Activated CD4-positive, alpha-beta T cell treated with anti-CD3 and anti-CD28 coated beads, Interleukin-2, amount 10 ng/mL, durations not matched to agents 24 days and 14 days (primary cell): ENCODE measurements at places on chromosomes 12 and 14.

DNA sequence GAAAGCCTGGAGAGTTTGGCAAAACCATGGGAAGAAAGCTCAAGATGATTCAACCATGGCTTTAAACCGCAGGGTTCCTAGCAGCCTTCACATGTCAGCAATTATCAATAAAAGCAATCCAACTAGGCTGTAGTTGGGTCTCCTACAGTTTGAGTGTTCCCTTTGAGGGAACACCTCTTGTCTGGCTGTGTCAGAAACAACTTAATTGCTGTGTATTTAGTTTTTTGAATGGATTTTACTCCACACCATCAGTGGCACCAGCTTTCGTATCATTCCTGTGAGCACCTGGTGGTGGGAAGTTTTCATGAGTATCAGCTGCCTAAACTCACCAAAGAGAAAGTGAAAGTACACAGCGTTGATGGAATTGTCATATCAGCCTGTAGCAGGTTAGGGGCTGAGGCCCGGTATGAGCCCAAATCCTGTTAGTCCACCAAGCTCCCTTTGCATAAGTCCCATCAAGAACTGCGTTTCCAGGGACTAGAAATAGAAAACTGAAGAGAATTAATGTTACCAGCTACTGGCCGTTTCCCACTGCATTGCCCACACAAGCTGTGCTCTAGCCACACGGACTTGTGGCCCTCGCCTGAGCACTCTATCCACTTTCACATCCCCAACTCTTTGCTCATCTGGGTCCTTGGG is 10.9 kb upstream of the IL26 start:
- no peaks in the 10 kb centered on the region for H3K27me3 ChIP-seq
- H3K36me3 ChIP-seq, result peaks cover 15% of the 10 kb centered on the region
- peak; percentile 83 for DNase-seq
- H3K4me1 ChIP-seq, result peaks cover 74% of the 10 kb centered on the region

DNA sequence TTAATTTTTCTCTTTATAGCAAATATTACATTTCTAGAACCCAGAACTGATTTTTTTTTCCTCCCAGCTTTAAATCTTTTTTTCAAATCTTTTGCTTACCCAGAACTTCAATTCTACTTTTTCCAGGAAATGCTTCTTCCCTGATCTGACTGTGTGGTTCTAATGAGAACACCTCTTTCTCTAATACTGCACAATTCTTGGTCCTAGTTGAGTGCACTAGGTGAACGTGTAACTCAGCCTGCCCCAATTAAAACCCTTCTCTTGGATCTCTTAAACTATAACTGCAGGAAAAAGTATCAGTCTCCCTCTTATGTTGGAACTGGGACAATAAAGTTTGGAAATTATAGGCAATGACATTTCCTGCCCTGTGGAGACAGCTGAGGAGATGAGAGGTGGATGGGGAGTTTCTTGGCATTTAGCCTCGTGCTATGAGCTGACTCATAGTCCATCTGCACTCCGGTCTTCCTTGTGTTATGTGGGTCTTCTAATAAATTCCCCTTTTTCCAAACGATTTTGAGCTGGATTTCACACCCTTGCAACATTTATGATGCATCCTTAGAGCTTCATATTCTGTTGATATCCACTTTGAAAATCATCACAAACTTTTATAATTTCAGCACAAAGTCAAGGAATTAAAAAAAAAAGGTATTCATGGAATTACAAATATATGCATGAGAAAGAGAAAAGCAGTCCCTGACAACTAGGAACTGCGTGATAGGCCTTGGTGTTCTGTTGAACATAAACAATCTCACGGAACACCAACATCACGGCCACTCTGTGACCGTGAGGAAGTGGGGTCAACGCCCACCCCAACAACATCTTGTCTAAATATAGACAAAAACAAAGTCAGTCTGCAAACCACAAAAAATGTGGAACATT is 52.4 kb downstream of the BRMS1L start:
- H3K4me3 ChIP-seq, result no peak overlapping the region
- H3K4me1 ChIP-seq, result peaks cover 5% of the 10 kb centered on the region
- no peaks in the 10 kb centered on the region for H3K36me3 ChIP-seq

DNA sequence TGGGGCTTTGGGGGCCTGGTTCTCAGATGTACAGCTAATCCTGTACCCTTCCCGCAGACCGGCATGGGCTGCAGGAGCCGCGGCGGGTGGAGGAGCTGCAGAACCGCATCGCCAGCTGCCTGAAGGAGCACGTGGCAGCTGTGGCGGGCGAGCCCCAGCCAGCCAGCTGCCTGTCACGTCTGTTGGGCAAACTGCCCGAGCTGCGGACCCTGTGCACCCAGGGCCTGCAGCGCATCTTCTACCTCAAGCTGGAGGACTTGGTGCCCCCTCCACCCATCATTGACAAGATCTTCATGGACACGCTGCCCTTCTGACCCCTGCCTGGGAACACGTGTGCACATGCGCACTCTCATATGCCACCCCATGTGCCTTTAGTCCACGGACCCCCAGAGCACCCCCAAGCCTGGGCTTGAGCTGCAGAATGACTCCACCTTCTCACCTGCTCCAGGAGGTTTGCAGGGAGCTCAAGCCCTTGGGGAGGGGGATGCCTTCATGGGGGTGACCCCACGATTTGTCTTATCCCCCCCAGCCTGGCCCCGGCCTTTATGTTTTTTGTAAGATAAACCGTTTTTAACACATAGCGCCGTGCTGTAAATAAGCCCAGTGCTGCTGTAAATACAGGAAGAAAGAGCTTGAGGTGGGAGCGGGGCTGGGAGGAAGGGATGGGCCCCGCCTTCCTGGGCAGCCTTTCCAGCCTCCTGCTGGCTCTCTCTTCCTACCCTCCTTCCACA is 7.6 kb downstream of the NR4A1 start:
- no peak for DNase-seq
- no peaks in the 10 kb centered on the region for H3K27me3 ChIP-seq
- H3K36me3 ChIP-seq, result peaks cover 41% of the 10 kb centered on the region

DNA sequence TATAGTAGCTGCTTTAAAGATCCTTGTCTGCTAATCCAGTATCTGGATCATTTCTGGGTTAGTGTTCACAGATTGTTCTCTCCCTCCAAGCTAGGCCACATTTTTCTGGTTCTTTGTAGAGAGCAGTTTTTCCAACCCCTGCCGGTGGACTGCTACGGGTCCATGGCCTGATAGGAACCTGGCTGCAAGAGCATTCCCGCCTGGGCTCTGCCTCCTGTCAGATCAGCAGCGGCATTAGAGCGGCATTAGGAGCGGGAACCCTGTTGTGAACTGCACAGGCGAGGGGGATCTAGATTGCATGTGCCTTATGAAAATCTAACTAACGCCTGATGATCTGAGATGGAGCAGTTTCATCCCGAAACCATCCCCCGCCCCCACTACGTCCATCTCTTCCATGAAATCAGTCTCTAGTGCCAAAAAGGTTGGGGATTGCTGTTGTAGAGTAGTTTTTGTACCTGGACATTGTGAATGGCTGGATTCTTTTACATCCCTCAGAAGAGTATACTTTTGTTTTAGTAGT is 50.4 kb downstream of the MYRFL start:
- peaks cover 19% of the 10 kb centered on the region for H3K27me3 ChIP-seq
- H3K4me1 ChIP-seq, result peaks cover 5% of the 10 kb centered on the region
- H3K36me3 ChIP-seq, result no peaks in the 10 kb centered on the region
- no peak overlapping the region for H3K4me3 ChIP-seq
- DNase-seq, result no peak

DNA sequence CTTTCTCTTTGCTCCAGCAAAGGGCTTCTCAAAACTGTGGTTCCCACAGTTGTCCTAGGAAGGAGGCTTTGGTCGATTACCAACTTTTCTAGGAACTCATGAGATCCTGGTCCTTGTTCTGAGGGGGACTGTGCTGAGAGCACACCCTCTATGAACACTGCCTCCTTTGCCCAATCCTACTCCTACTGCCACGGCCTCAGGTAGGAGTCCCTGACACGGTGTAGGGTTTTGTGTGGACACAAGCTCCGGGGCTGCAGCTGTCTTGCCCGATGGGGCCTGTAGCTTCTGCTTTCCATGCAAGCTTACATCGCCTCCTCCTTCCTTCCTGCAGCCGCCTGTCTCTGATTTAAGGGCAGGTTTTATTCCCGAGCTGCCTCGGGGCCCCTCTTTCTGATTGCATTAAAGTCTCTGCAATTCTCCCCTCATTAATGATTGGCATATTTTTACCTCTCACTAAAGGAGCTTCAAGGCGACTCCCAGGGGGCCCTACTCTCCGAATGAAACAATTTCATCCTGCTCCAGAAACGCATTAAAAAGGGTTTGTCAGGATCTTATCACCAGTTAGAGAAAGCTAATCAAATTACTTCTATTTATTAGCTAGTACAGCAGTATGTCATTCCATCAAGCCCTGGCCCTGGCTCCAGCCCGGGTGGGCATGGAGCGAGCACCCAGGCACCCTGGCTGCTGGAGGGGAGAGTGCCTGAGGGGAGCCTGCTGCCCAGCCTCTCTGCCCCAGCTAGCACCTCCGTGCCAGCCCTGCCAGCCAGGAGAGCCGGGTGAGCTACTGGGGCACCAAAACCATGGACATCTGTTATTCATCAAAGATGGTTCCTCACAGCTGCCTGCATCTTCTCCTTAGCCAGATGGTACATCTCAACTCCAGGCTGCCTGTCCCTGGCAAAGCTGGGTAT is 38.0 kb upstream of the ESRRB start:
- no peaks in the 10 kb centered on the region for H3K4me1 ChIP-seq
- H3K4me3 ChIP-seq, result no peak overlapping the region
- peaks cover 2% of the 10 kb centered on the region for H3K27me3 ChIP-seq
- H3K27ac ChIP-seq, result no peak overlapping the region
- no peaks in the 10 kb centered on the region for H3K36me3 ChIP-seq

GRCh38 chr14:85528897-85529631 is 880 bp upstream of the FLRT2 start:
- H3K36me3 ChIP-seq, result peaks cover 4% of the 10 kb centered on the region
- H3K27me3 ChIP-seq, result peaks cover 52% of the 10 kb centered on the region
- H3K4me3 ChIP-seq, result no peak overlapping the region
- peaks cover 5% of the 10 kb centered on the region for H3K4me1 ChIP-seq

GRCh38 chr14:105076296-105076804 is 11.1 kb upstream of the GPR132 start:
- peaks cover 17% of the 10 kb centered on the region for H3K4me1 ChIP-seq
- no peak overlapping the region for H3K27ac ChIP-seq
- DNase-seq, result no peak
- no peaks in the 10 kb centered on the region for H3K36me3 ChIP-seq

- no peak overlapping the region for H3K27ac ChIP-seq
- H3K4me1 ChIP-seq, result peaks cover 6% of the 10 kb centered on the region
- no peaks in the 10 kb centered on the region for H3K27me3 ChIP-seq
- no peak for DNase-seq
- H3K4me3 ChIP-seq, result no peak overlapping the region
These were observed 150.8 kb upstream of the FSCB start for GRCh38 chr14:44657696-44658388.

DNA sequence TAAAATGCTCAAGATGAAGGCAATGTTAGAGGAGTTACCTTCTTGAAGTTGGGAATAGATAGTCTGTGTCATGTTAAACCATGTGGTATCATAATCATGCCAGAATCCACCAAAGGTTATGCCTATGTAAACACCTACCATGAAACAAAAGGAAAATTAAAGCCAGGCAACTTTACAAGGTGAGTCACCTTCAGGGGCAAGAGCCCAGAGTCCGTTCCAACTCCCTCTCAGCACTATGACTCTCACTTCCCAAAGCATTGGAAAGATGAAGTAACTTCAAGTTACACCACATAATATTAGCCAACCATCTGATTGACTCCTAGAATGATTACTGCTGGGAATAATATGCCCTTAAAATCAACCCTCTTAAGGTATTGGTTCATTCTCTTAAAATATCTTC is 38.5 kb downstream of the CATSPERB start:
- H3K27me3 ChIP-seq, result no peaks in the 10 kb centered on the region
- H3K27ac ChIP-seq, result no peak overlapping the region
- H3K4me3 ChIP-seq, result no peak overlapping the region
- H3K4me1 ChIP-seq, result peaks cover 5% of the 10 kb centered on the region

DNA sequence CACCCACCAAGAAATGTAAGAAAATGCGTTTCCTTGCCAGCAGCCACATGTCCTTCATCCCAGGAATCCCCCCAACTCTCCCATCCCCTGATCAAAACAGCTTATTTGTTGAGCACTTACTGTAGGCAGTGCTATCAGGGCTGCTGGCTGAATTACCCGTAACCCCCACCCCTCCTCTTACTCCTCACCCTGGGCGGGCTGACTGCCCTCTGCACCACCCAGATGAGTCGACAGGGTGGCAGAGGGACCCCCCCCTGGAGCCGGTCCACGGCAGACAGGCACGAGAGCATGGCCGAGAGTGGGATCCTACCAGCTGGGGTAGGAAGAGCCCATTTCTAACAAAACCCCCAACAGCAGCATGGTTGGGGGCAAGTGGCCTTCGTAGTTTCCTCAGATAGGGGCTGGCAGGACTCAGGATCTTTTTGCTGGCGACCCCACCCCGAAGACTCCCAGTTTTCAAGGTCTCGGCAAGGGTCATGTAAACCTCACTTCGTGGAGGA is 1.1 kb upstream of the RHOF start:
- peak overlapping the region; percentile 94 for H3K4me3 ChIP-seq
- H3K27ac ChIP-seq, result peak overlapping the region; percentile 92
- H3K27me3 ChIP-seq, result no peaks in the 10 kb centered on the region
- peaks cover 53% of the 10 kb centered on the region for H3K36me3 ChIP-seq
- H3K4me1 ChIP-seq, result peaks cover 57% of the 10 kb centered on the region

GRCh38 chr14:59347915-59348314 is 117.3 kb downstream of the GPR135 start:
- no peaks in the 10 kb centered on the region for H3K4me1 ChIP-seq
- H3K27ac ChIP-seq, result no peak overlapping the region
- no peak for DNase-seq
- no peaks in the 10 kb centered on the region for H3K36me3 ChIP-seq
- no peak overlapping the region for H3K4me3 ChIP-seq
- no peaks in the 10 kb centered on the region for H3K27me3 ChIP-seq

- no peaks in the 10 kb centered on the region for H3K4me1 ChIP-seq
- H3K27ac ChIP-seq, result no peak overlapping the region
- no peak overlapping the region for H3K4me3 ChIP-seq
- H3K27me3 ChIP-seq, result peaks cover 11% of the 10 kb centered on the region
- no peaks in the 10 kb centered on the region for H3K36me3 ChIP-seq
These were observed 27.7 kb downstream of the JKAMP start for GRCh38 chr14:59511916-59512575.

DNA sequence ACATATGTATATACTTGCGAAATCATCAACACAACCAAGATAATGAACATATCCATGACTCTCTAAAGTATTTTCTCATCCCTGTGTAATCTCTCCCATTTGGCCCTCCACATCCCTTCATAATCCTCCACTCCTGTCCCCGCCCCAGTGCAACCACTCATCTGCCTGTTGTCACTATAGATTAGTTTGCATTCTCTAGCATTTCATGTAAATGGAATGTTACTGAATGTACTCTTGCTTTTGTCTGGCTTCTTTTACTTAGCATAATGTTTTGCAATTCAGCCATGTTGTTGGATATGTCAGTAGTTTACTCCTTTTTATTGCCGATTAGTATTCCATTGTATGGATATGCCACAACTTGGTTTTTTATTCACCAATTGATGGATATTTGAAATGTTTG is 99.1 kb downstream of the BICD1 start:
- H3K4me3 ChIP-seq, result no peak overlapping the region
- no peaks in the 10 kb centered on the region for H3K36me3 ChIP-seq
- no peaks in the 10 kb centered on the region for H3K4me1 ChIP-seq
- DNase-seq, result no peak
- no peak overlapping the region for H3K27ac ChIP-seq

GRCh38 chr12:49708851-49709250 is 1.6 kb upstream of the FMNL3 start:
- H3K27ac ChIP-seq, result no peak overlapping the region
- peaks cover 28% of the 10 kb centered on the region for H3K27me3 ChIP-seq

GRCh38 chr12:56987011-56987410 is 19.3 kb downstream of the ZBTB39 start:
- H3K27me3 ChIP-seq, result peaks cover 8% of the 10 kb centered on the region
- peaks cover 24% of the 10 kb centered on the region for H3K4me1 ChIP-seq
- no peak for DNase-seq
- no peaks in the 10 kb centered on the region for H3K36me3 ChIP-seq
- H3K27ac ChIP-seq, result no peak overlapping the region

GRCh38 chr14:104822821-104823615 is 22.1 kb downstream of the ZBTB42 start:
- H3K36me3 ChIP-seq, result peaks cover 11% of the 10 kb centered on the region
- H3K27me3 ChIP-seq, result peaks cover 27% of the 10 kb centered on the region
- no peak overlapping the region for H3K27ac ChIP-seq
- H3K4me3 ChIP-seq, result no peak overlapping the region
